ENCODE measurements at places on chromosomes 2 and 18.

DNA sequence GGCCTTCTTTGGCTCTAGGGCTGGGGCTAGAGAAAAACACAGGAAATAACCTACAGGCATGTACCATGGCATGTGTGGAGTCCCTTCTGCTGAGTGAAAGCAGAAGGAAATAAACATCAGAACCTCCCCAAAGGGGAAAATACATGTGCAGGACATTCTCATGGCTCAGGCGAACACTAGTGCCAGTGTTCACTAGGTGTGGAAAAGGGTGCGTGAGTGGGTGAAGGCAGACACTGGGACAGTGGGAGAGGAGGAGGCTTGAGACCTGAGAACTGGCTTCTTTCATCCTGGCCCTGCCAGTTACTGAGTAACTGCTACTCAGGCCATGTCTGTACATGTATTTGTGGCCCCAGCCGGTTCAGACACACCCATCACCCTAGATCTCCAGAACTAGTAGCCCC, 268.2 kb downstream of the PRKCE start:
- DNase-seq = no peak

- no peak for DNase-seq
These were observed 39.1 kb downstream of the FBXO11 start for GRCh38 chr2:47867205-47867604.

DNA sequence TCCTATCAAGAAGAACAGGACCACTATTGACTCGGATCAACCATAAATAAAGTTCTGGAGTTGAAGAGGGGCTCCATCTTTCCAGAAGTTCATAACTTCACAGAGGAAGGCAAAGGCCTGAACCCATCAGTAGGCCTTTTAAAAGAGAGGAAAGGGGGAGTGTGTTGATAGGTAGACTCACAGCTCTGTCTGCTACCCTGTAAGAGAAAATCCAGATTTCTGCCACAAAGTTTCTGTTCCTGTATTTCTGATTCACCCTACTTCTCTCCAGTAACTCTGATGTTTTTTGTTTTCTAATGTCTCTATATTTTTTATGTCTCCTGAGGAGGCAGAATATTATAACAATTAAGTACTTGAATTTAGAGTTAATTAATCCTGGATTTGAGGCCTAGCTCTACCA, 564.0 kb downstream of the TNS1 start:
- DNase-seq = no peak

- no peak for DNase-seq
These were observed 143.0 kb downstream of the ZNF516 start for GRCh38 chr18:76351961-76352581.

DNA sequence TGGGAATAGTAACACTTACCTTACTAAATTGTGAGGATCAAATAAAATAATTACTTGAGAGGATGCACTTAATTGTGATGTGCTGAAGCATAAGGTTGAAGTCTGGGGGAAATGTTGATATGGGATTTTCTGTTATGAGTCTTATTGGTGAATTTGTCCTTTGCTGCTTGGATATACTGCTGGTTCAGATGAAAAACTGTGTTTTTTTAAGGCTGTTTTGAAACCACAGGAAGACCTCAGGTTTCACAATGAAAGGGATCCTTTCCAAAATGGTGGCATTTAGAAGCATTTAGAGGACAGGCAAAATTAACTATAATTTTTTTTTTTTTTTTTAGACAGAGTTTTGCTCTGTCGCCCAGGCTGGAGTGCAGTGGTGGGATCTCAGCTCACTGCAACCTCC, 34.9 kb downstream of the SPATS2L start:
- no peak for DNase-seq

DNA sequence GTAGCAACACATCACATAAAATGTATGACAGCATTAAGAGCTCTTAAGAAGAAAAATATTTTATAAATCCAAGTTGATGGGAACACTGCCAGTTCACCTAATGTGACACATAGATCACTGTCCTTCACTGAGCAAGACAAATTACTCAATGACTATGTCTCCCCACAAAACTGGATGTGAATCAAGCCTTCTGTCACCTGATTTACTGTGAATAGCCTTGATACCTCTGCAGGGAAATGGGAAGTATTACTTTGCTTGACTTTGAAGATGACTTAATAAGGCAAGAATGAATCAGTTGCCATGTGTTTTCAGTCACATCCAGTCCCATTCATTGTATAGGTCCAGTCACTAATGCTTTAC, 94.6 kb downstream of the NYAP2 start:
- no peak for DNase-seq

GRCh38 chr2:207165121-207166038, at the start of gene KLF7:
KLF7 (minus strand) TSS chr2:207165948; CDS start chr2:207165568, 380 bp downstream.
- DNase-seq = peak; percentile 52

GRCh38 chr18:77822632-77823031, 573.0 kb downstream of the GALR1 start:
- no peak for DNase-seq

Data from dorsolateral prefrontal cortex (tissue), 122 donors.